ENCODE measurements at places on chromosomes 16 and 17.

DNA sequence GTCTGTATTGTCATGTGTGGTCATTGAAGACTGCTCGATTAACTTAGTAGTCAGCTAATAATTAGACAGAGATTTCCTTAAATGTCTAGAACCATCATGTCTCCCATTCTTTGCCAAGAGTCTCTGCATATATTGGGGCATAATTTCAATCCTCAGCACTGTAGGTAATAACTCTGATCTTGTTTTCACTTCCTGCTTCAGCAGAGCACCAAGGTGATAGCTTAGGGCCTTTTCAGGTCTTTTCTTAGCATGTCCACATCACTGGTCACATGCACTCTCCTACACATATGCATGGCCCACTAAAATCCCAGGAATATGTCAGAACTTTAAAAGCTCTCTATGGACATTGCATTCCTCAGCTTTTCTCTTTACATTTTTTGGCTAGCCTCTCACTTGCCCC is 110.3 kb upstream of the NACA2 start:
- DNase-seq = no peak

GRCh38 chr17:67011527-67012175 is 32.7 kb upstream of the CACNG1 start:
- no peak for DNase-seq

DNA sequence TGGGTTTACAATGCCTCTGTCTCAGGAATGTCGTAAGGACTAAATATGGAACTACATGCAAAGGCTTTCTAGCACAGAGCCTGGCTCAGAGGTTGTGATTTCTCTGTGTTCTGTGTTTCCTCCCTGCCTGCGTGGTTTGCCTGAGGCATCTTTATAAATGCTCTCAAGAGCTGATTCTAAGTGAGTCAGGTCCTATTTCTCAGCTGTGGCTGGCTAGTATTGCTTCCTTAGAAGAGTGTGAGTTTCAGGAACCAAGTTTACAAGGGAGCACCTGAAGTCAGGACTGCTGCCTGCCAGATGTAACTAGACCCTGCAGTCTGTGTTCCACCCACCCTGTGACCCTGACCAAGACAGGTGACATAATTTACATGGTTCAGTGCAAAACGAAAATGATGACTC is 8.0 kb upstream of the CCL1 start:
- no peak for DNase-seq

DNA sequence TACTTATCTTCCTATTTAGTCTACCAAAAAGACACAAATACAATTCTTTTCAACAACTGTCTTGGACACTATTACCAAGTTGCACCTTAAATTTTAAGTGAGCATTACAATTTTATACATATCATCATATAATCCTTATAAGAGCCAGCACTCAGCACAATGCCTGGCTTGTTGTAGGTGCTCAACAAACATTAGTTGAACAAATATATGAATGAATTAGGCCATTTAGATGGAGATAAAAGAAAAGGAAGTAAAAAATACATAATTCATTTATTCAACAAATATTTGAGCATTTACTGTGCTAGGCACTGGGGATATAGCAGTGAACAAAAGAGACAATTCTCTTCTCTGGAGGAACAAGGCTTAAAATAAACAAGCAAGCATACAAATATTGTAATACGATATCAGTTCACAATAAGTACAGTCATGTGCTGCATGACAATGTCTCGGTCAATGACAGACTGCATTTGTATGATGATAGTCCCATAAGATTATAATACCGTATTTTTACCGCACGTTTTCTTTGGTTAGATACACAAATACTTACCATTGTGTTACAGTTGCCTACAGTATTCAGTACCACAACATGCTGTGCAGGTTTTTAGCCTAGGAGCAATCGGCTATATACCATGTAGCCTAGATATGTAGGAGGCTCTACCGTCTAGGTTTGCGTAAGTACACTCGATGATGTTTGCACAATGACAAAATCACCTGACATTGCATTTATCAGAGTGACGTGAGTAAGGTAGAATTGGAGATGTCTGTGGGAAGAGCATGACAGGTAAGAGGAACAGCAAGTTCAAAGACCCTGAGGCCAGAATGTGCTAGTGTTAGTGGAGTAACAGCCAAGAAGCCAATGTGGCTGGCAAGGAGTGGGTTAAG is 86.4 kb upstream of the HS3ST2 start:
- no peak for DNase-seq

DNA sequence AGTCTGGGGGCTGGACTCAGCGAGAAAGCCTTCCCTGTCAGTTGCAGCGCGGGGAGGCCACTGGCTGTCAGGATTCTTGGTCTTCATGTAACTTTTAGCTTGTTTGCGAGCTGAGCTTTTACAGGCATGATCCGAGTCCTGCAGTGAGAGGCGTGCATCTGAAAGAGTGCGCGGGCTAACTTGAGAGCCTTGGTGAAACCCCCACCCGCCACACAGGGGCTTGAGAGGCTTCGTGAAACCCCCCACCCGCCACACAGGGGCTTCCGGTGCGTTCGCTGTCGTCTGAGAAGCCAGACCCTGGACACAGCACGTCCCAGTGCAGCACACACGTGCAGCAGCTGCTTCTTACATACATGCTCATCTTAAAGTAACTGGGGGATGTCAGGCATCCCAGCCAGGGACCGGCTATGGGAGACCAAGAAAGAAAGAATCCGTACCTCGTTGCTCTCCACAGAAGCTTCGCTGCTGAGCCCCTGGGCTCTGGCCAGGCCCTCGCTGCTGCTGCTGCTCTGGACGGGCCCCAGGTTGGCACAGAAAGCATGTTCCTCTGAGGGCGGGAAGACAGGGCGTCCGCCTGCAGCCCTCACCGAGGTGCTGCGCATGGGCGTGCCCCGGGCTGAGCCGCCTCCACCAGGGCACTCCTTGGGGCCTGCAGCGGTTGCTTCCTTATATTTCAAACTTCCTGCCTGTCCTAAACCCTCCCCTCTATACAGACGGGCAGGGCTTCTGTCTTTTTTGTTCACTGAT is 7.8 kb downstream of the NUDT16L1 start:
- no peak for DNase-seq

GRCh38 chr16:87515475-87516330 is 22.9 kb upstream of the ZCCHC14 start:
- DNase-seq = no peak

DNA sequence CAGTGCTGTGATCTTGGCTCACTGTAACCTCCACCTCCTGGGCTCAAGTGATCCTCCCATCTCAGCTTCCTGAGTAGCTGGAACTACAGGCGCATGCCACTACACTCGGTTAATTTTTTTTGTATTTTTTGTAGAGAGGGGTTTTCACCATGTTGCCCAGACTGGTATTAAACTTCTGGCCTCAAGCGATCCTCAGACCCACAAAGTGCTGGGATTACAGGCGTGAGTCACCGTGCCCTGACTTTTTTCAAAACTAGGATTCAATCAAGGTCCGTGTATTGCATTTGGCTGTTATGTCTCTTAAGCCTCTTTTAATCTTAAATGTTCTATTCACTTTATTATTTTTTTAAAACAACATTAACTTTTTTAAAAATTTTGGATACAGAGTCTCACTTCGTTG is 4.3 kb upstream of the CCL22 start:
- DNase-seq = no peak

GRCh38 chr16:66382171-66382965 is 15.9 kb downstream of the CDH5 start:
- no peak for DNase-seq

GRCh38 chr17:74078363-74078941 is 125.0 kb upstream of the RPL38 start:
- no peak for DNase-seq

DNA sequence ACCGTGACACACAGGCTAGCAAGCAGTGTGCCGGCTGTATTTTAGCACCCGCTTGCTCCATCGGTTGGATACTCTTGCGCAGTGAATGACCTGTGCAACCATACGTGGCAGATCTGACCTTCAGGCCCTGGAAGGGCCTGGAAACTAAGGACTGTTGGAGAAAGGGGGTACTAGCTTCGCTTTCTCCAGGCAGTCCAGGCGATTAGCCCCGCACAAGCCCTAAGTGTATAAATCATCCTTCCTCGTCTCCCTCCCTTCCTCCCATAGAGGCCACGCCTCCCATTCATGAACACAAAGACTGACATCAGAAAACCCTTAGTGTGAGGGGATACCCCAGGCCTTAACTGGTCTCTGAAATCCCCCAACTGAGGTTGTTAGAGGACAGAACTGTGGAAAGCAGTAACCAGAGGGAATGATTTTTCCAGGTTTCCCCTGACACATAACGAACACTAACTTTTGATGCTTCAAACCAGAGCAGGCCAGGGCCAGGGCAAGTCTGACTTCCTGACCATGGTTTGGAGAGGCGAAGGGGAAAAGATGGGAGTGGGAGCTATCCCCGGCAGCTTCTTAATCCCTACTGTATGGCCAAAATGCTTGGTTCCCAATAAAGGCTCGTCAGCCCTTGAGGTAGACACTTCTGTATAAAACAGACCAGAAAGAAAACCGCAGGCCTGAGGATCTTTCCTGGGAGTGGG is 1.4 kb upstream of the DYNLL2 start:
- DNase-seq = peak; percentile 46

Data from stimulated activated effector memory CD8-positive, alpha-beta T cell treated with anti-CD3 and anti-CD28 coated beads, Interleukin-12 subunit alpha, Interleukin-12 subunit beta, amount 100 ng/mL, for 72 hours (primary cell).